MV-4-11 (cell line): ENCODE measurements at places on chromosomes 12 and 14.

- DNase-seq: no peak
Measured at GRCh38 chr14:104864267-104865080, 594 bp upstream of the CEP170B start.

DNA sequence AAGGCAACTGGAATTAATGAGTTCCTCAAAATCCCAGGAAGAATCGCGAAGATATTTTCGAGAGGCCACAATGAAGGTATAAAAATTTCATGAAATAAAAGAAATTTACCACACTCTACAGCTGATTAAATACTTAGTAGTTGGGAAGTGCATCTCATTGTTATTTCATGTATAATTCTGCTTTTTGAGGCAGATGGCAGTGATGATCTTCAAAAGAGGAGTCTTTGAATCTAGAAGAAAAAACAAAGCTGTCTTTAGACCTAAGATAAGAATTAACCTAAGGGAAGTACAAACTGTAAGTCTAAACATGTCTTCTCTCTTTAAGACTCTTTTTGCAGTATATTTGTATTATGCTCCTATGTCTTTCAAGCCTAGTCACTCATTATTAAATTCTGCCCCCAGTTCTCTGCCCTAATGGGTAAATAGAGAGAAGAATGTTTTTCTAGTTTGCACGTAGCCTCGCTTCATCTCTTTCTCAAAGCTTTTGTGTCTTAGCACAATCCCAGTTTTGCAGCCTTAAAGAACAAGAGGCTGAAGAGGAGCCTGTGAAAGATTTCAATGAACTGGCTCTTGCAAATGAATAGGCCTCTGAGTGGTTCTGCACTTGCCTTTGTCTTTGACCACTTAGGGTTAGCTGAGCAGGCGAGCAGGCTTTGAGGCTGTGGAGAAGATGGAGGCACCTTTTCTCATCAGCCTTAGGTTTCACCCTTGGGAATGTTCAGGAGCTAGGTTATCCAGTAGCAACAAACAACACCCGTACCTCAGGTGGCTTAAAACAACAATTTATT lies 32.7 kb downstream of the CFAP54 start:
- DNase-seq: no peak

DNA sequence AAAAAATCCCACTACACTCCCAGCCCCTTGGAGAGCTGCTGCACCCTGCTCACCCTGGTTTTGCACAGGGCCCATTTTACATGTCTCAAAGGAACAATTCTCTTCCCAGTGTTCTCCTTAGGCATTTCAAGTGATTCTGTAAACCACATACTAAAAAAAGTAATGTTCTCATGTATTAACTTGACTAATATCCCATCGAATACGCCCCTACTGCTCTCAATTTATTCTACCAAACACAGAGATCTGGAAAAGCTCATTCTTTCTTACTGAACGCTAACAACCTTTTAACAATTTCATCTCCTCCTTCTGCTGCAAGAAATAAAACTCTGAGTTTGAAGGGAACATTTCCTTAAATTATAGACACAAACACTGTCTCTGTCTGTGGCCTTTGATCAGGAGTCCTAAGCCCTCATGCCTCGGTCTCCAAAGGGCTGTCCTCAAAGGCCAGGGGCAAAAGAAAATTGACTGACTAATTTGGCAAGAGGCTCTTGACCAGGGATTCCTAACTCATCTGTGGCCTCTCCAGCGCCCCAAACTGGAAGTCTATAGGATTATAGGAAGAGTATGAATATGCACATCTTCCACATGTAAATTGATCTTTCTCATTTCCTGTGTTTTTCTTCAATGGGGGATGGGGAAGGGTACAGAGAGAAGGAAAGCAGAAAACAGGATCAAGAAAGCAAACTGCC lies 17.1 kb upstream of the TSPAN11 start:
- DNase-seq: no peak

DNA sequence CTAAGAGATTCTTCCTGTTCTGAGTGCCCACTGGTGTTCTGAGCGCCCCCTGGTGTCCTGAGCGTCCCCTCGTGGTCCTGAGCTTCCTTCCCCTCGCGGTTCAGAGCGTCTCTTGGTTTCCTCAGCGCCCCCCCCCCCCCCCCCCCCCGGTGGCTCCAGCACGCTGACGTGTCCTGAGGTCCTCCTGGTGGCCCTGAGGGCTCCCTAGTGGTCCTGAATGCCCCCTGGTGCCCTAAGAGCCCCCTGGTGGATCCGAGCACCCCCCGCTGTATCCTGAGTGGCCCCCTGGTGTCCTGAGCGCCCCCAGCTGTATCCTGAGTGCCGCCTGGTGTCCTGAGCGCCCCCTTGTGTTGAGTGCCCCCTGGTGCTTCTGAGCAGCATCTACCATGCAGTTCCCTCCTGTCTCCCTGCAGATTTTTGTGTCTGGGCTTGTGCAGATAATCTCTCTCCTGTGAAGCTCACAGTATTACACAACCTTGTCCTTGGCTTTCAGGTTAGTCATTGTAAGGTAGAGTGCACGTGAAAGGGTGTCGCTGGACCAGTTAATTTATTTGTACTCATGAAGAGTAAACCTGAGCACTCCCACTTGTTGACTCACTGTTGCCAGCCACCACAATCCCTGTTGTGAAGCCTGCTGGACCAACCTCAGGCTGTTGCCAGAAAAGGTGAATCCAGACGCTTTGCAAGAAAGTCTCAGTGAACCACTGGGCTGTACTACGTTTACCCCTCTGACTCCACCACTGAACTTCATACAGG lies 1168.4 kb downstream of the TMEM121 start:
- DNase-seq: peak; percentile 76

GRCh38 chr12:45557016-45557415 lies 172.5 kb upstream of the ARID2 start:
- DNase-seq: peak; percentile 75

DNA sequence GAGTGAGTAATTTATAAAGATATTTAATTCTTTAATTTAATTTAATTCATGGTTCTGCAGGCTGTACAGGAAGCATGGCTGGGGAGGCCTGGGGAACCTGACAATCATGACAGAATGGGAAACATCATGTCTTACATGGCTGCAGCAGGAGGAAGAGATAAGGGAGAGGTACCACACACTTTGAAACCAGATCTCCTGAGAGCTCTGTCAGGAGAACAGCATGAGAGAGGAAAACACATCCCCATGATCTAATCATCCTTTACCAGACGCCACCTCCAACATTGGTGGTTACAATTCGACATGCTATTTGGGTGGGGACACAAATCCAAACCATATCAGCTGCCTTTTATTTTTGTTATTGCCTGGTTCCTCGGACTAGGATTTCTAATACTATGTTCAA lies 928.6 kb downstream of the TMEM121 start:
- no peak for DNase-seq

- no peak for DNase-seq
Measured at GRCh38 chr14:104333646-104334423, 195.4 kb downstream of the KIF26A start.

DNA sequence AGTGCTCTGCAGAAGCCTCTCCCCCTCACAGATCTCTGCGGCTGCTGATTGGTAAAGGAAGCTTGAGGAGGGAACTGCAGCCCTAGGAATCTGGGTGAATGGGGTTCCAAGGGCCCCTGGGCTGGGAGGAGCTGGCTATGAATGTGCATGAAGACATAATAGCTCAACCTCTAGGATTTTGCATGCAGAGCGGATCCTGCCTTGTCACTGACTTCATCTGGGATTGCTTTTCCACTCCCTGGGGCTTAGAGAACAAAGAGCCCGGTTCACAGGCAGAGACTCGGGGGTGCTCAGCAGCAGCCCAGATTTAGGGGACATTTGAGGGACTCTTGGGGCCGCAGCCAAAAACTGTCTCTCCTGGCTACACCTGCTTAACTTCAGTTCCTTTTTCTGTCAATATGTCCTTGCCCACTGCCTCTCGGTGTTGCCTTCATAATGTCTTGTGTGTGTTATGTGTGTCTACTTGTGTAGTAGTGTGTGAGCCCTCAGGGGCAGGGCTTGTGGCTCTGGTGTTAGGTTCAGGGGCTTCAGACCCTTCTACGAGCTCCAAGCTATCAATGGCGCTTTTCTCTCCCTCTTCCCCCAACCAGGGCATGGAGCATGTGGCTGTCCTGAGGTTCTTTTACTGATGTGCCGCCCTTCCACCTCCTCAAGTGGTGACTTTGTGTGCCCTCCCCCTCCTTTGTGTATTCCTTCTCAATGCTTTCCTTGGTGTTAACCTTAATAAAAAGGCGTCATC lies 1.9 kb downstream of the CCDC184 start:
- DNase-seq: no peak

DNA sequence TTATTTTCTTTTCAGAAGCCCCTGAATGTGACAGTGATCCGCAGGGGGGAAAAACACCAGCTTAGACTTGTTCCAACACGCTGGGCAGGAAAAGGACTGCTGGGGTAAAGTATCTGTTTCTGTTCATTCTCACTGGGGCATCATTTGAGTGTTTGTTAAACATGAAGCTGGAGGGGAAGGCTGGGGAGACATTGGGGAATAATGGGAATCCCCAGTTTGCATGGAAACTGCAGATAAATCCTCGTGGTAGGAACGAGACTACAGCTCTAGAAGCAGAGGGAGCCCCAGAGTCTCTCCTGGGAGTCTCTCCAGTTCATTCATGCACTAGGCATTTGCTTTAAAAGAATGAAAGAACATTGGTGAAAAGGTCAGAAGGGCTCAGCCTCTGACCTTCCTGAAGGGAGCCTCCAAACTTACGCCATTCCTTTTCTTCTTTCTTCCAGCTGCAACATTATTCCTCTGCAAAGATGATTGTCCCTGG lies 2.5 kb upstream of the CFAP251 start:
- no peak for DNase-seq

DNA sequence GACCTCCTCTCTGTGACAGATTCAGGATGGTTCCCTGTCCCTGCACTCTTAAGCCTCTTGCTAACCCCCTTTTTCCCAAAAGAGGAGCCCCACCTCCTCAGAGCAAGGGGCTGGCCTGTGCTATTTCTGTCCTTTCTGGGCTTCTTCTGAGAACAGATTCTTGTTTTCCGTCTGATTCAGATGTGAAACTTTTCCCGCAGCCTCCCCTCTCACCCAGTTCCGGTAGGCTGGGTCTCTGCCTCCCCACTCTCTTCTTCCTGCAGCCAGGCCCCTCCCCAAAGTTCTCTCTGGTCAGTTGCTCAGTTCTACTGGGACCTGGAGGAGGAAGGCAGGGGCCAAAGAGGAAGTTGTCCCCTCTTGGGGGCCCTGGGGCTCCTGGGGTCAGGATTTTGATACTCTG lies 11.8 kb downstream of the PDE1B start:
- peak; percentile 79 for DNase-seq

- DNase-seq: no peak
Measured at GRCh38 chr12:105418229-105418628, 87.7 kb downstream of the C12orf75 start.

GRCh38 chr14:65242732-65243134 lies 140.4 kb upstream of the MAX start:
- no peak for DNase-seq

DNA sequence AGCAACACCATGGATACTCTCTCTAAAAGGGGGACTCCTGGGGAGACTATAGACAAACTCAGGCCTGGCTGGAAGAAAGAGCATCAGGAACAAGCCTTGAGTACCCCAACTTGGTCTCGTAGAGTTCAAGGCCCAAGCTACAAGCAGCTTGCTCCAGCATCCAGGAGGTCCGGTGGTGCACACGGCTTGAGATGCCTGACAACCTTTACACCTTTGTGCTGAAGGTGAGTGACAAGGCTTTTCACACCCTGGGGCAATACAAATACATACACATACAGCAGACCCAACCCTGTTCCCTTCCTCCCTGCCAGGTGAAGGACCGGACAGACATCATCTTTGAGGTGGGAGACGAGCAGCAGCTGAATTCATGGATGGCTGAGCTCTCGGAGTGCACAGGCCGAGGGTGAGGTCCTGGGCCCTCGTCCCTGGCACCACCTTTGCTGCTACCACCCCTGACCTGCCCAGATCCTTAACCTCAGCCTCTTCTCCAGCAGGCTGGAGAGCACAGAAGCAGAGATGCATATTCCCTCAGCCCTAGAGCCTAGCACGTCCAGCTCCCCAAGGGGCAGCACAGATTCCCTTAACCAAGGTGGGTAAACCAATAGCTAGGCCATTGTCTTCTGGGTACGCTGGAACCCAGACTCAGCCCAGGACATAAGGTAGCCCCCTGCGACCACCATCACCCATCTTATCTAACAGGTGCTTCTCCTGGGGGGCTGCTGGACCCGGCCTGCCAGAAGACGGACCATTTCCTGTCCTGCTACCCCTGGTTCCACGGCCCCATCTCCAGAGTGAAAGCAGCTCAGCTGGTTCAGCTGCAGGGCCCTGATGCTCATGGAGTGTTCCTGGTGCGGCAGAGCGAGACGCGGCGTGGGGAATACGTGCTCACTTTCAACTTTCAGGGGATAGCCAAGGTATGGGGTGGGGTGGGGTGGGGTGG lies 41.2 kb downstream of the SH2B3 start:
- no peak for DNase-seq

DNA sequence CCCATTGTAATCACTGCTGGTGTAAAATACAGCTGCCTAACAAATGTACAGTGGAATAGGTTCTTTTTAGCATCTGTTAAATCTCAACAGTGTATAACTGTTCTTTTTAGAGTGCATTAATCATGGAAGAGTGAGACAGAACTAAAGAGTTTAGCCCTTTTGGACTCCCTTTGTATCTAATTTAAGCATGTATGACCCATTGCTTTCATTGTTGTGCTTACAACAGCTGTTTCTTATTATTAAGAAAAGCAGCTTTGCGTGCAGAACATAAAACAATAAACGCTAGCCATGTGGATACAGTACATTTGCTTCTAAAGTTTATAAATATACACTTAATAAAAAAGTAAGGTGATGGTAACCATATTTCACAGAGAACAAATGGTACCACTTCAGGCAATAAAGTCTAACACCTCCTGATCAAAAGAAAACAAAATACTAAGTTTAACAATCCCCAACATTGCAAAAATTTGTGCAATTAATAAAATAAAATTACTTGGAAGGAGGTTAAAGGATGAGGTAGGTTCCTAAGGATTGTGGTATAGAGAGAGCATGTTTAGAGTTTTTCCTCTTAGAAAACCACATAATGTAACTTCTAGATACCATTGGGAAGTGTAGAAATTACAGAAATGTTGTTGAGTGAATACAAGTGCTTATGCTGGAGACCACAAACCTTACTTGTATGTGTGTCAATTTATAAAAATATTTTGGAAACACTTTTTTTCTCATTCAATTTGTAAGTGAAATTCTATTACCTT lies 448.7 kb downstream of the SLC6A15 start:
- no peak for DNase-seq

GRCh38 chr14:45649051-45649450 lies 396.0 kb upstream of the MIS18BP1 start:
- no peak for DNase-seq

GRCh38 chr14:87896393-87897380 lies 96.3 kb downstream of the GALC start:
- peak; percentile 31 for DNase-seq

DNA sequence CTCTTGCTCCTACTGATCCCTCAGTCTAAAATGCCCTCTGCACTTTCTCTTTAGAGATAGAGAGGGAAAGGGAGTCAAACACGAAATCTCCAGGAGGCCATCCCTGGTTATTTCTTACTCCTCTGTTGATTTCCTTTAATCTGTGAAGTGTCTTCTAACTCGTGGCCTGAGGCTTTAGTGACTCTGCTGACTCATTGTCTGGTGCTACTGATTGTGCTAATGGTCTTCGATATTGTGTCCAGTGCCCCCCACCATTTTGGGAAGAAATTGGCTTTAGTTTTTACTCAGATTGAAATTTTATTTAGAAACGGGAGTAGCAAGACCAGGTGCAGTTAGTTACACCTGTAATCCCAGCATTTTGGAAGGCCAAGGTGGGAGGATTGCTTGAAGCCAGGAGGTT lies 839 bp downstream of the CLEC9A start:
- no peak for DNase-seq
